ENCODE measurements at places on chromosomes 4 and X.

DNA sequence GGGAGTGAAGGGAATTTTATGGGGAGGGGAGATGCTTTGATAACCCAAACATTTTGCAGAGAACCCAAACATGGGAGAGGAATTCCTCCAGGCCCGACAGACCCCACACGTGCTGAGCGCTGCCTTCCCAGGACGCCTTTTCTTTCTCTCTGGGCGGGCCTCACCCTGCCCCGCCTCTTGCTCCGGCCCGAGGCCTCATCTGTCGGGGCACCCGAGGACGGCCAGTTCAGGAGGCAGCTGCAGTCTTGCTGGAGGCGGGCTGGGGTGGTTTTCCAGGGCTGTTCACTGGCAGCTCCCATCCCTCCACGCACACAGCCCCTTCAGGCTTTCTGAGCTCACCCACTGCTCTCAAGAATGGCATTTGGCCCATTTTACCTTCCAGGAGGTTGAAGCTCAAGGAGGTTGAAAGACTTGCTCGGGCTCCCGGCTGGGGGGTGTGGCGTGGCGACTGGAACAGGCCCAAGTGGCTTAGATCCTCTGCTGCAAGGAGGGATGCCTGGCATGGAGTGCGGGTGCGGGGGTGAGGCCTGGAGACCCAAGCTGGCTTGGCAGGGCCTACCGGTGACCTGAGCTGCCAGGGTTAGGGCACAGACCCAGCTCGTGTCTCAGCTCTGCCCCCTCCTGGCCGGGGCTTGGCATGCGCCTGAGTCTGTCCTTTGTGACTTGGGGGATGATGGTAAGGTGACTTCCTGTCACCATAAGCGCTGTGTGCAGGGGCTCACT, 99.2 kb downstream of the PSAPL1 start:
- no peak for DNase-seq

DNA sequence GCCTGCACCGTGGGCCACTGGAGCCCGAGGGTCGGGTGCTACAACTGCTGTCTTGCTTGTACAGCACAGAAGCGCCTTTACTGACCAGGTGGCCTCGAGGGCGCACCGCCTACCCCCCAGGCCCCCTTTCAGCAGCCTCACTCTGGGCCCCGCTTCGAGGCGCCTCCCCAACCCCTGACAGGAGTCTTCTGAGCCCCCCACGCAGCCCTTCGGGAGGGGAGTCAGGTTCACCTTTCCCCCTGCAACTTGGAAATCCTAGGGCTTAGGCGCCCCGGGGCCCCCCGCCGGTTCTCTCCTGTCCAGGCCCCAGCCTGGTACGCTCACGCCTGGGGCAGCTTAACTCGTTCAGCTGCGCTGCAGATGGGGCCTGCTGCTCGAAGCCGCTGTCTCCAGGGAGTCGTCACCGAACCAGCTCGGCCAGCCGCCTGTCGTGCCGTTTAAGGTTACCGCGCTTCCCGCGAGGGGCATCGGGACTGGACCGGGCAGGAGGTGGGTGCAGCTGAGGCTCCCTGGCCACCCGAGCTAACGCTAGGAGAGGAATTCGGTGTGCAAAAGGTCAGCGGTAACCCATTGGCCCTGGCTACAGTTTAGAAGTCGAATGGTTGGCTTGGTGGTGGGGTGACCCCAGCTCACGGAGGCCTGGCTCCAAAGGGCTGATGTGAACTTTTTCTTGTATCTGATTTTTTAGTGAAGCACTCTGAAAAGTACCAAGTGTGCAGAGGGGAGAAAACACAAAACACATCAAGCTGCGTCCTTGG, 58.9 kb upstream of the BCOR start:
- no peak for DNase-seq

- DNase-seq: no peak
These were observed 35.1 kb upstream of the NPY2R start for GRCh38 chr4:155173371-155173770.

DNA sequence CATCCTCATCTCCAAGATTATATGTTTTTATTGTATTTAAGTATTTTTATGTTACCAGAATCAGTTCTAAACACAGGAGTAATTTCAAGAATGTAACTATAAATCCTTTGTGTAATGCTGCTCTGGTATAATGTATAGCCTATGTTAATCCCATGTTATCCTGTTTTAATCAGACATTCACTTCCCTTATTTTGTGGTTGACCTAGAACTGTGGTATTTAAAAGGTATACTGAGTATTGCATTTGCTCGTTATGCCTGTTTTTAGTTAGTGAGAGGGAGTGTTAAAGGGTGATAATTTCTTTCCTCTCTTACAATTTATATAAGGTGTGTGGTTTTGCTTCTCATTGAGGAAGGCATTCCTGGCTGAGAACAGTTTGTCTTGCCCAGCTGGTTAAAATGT, 26.2 kb downstream of the MTM1 start:
- no peak for DNase-seq

GRCh38 chr4:81508411-81509185, 36.9 kb upstream of the RASGEF1B start:
- DNase-seq: no peak

DNA sequence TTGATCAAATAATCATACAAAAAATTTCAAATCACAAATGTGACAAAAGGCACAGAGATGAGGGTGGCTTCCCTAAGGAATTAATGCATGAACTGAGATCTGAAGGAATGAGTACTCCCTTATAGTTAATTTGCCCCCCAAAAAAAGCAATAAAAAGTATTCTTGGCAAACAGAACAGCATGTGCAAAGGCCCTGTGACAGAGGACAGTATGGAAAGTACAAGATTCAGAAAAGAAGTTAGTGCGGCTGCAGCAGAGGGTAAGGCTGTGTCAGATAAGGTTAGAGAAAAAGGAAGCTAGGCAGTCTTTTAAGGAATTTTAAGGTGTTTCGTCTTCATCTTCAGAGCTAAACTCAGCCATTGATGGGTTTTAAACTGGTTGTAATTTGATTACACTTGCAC, 7.4 kb downstream of the DDX60L start:
- no peak for DNase-seq

GRCh38 chrX:111131572-111131971, 35.6 kb downstream of the PAK3 start:
- no peak for DNase-seq

- no peak for DNase-seq
These were observed 108.6 kb downstream of the TNIP2 start for GRCh38 chr4:2647403-2648158.

DNA sequence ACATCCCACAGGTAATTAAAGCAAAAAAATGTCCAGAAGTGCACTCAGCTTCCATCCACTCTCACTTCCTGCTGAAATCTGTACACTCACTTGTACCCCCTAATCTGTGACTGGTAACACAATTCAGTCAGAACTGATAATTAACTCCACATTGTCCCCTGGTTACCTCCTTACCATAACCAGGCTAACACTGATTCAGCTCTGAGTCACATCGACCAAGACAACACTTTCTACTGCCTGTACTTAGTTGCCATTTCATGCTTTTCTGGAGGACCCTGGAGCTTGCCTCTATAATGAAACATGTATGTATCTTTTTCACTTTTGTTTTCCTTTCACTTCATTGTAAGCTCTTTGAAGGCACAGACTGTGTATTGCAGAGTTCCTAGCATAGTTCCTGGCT, 130.9 kb upstream of the GABRG1 start:
- DNase-seq: no peak

DNA sequence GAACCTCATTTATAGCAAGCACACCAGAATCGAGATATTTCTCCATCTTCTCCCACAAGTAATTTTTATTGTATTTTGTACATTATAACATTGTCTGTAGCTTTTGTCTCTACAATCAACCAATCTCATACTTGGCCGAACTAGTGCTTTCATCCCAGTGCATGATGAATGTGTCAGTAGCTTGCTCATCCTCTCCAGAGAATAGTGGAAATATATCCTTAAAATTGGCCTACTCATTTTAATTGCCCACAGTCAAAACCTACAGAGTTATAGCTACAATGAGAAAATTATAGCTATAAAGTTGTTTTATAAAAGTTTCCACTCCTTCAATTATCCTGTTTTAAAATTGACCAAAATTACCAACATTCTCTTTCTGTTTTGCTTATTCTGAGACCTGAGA, 103.8 kb downstream of the MAPK10 start:
- no peak for DNase-seq

- DNase-seq: no peak
These were observed 276.6 kb downstream of the DHRSX start for GRCh38 chrX:2224161-2224560.

- DNase-seq: no peak
These were observed 52.6 kb upstream of the DCTD start for GRCh38 chr4:182969651-182970279.

GRCh38 chrX:2548711-2549423, 48.1 kb upstream of the DHRSX start:
- DNase-seq: no peak

DNA sequence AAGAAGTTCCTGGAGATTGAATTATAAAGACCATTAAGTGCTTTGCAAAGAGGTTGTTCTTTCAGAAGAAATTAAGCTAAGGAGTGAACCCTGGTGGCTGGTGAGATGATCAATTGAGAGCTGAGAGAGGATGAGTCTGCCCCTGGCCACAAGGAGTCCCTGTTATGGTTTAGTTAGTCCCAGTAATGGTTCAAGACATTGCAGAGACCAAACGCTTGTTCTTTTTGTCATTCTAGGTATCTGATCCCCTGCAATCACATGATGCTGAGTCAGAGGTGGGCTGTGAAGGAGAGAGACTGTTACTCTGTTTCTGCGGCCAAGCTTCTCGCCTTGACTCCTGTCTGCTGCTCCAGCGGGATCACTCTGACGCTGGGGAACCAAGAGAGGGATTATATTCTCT, 114.5 kb downstream of the GATB start:
- DNase-seq: no peak

All from nucleus accumbens (tissue), 56 donors.